Natural killer cell treated with Interleukin-12 subunit alpha and Interleukin-12 subunit beta and Interleukin-15 and Interleukin-18, amount 100 ng/mL, for 72 hours (primary cell): ENCODE measurements at places on chromosomes 16 and 17. TPM values are rescaled to one million over a fixed set of nuclear protein-coding genes. Genes with fewer than 3 reads are reported as not detected.

The NOD2 gene
- total RNA-seq = 3.7 TPM

The KRTAP4-1 gene
- not detected for total RNA-seq

The IGSF6 gene
- not detected for total RNA-seq

- DNase-seq = no peak
These were observed 24.4 kb upstream of the C16orf87 start for GRCh38 chr16:46855389-46855788.

GRCh38 chr17:56880571-56880970, 33.3 kb downstream of the TRIM25 start:
- no peak for DNase-seq

DNA sequence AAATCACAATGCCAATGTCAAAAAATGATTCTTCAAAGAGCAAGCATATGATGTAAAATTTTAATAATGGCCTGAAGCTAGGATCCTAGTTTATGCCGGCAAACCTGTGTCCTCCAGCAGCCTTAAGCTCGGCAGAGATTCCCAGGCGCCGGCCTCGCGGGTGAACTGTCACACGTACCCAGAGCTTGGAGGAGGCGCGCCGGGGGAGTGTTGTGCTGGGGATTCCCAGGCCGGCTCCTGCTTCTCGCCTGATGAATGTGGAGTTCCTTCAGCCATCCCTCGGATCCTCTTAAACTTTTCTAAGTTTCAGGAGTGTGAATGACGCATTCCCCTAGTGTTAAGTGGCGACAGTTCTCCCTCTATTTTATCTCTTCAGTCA, 19.1 kb upstream of the NTN1 start:
- no peak for DNase-seq

GRCh38 chr17:77846531-77847085, 111.9 kb upstream of the TNRC6C start:
- no peak for DNase-seq

DNA sequence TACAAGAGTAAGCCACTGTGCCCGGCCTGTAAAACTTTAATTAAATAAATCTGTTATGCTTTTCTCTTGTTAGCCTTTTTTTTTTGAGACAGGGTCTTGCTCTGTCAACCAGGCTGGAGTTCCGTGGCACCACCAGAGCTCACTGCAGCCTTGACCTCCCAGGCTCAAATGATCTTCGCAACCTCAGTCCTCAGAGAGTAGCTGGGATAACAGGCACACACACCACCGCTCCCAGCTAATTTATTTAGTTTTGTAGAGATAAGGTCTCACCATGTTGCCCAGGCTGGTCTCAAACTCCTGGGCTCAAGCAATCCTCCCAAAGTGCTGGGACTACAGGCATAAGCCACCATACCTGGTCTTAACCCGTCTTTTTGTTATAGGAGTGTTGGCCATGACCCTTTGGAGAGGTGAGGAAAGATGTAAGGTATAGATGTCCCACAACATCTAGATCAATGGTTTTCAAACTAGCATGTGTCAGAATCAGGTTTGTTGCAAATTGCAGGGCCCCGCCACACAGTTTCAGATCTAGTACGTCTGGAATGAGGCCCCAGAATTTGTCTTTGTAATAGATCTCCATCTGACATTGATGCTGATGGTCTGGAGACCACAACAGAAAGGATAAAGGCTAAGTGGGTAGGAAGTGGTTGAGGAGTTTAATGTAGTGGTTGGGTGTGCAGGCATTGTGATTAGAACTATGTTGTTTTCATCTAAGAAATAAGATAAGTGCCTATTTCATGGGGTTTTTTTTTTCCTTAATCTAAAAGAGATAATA, 4.3 kb upstream of the GGA2 start:
- no peak for DNase-seq

DNA sequence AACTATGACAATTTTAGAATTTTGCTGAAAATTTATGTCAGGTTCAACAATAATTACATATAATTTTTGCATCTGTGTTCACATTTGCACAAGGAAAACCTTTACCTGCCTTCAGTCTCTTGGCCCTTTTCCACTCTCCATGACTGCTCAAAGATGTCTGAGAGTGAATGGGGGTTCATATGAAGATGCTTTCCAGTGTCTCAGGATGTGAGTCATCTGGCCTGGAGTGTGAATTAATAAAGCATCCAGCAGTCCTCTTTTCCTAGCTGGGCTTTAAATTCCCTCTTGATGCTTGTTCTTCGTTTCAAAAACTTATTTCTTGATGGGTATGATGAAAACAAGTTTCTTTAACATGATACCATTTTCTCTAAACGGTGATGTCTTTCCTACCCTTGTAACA, 99.9 kb downstream of the CDK5R1 start:
- DNase-seq = no peak

DNA sequence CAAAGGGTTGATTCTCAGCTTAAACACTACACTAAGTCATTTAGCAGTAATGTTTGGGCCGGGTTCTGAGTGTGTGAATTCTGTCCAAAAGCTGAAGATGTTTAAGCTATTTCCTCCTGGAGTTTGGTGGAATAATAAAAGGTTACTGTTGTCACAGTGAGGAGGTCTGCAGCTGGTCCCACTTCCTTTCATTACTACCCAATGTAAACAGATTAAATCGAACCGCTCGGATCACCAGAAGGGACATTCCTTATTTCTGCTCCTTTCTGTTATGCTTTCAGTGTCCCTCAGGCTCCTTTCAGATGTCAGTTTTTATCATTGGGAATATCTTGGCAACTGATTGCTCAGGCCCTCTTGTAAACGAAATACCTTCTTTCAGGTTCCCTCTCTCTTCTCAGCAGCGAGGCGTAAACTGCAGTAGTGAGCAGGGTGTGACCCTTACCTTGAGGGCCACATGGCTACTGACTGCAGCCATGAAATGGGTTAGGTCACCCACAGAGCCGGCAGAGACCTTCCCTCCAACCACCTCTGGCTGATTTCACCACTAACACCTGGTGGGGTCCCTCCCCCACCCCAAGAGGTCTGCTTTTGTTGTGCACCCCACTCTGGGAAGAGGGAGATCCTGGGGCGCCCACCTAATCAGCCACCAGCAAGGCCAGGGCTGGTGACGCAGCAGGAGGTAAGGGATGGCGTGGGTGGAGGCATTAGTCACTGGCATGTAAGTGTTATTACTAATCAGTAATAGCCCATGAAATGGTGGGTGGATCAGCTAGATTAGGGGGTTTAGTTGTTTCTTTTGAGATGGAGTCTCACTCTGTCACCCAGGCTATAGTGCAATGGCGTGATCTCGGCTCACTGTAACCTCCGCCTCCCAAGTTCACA, 117.6 kb downstream of the VPS53 start:
- DNase-seq = no peak

- DNase-seq = no peak
These were observed 41.3 kb downstream of the SLC47A1 start for GRCh38 chr17:19574956-19575355.

DNA sequence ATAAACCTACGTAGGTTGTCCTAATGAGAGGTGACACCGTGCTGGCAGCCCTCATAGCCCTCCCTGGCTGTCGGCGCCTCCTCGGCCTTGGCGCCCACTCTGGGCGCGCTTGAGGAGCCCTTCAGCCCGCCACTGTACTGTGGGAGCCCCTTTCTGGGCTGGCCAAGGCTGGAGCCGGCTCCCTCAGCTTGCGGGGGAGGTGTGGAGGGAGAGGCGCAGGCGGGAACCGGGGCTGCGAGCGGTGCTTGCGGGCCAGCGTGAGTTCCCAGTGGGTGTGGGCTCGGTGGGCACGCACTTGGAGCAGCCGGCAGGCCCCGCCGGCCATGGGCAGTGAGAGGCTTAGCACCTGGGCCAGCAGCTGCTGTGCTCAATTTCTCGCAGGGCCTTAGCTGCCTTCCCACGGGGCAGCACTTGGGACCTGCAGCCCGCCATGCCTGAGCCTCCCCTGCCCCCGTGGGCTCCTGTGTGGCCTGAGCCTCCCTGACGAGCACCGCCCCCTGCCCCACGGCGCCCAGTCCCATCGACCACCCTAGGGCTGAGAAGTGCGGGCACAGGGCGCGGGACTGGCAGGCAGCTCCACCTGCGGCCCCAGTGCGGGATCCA, 40.1 kb upstream of the AMZ2 start:
- DNase-seq = no peak

DNA sequence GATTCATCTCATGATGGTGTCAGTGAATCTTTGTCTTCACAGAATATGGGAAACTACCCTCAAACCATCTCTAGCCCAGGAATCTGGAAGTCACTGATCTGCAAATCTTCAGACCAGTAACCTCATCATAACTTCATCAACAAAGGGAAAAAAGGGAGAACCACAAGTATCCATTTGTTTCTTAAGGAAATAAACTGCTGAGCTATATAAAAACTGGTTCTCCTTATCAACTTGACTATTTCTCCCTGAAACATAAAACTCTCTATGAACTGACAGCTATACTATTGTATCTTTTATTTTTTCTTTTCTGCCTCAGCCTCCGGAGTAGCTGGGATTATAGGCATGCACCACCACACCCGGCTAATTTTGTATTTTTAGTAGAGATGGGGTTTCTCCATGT, 39.3 kb downstream of the TRIM37 start:
- DNase-seq = no peak

- no peak for DNase-seq
These were observed 15.8 kb upstream of the CAVIN1 start for GRCh38 chr17:42438600-42439567.
